ENCODE measurements at places on chromosomes 2 and 18.

DNA sequence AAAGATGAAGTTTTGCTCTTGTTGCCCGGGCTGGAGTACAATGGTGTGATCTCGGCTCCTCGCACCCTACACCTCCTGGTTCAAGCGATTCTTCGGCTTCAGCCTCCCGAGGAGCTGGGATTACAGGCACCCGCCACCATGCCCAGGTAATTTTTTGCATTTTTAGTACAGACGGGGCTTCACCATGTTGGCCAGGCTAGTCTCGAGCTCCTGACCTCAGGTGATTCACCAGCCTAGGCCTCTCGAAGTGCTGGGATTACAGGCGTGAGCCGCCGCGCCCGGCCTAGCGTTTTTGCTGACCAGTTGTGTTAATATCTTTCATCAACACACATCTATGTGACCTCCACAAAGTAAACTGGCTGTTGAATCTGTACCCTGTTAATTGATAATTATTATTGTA lies 49.4 kb upstream of the KLHL14 start:
- DNase-seq = no peak

DNA sequence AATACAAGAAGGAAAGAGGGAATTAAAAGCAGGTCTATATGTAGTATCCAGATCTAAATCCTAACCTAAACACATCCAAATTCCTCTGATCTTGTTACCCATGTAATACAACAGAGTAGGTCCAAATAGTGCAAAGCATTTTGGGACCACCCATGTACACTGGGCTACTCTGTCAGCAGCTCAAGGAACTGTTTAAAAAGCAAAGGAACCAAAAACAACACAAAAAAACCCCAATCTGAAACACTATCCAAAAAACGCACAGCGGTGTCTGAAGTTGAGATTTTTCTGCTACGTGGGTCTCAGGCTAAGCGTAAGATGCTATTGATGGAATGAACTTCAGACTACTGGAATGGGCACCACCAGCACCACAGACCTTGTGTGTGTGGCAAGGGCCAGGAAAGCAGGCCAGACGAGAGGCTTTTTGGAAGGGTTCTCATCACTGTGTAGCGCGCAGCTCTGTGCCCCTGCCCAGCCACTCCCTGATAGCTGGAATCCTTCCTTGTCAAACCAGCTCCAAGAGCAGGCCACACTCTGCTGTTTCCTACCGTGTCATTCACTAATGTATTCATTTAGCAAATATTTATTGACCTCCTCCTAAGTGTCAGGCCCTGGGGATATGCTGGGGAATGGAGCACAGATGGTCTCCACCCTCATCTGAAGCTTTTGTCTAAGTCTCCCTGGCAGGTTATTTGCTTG lies 101.4 kb downstream of the COLEC12 start:
- DNase-seq = no peak

DNA sequence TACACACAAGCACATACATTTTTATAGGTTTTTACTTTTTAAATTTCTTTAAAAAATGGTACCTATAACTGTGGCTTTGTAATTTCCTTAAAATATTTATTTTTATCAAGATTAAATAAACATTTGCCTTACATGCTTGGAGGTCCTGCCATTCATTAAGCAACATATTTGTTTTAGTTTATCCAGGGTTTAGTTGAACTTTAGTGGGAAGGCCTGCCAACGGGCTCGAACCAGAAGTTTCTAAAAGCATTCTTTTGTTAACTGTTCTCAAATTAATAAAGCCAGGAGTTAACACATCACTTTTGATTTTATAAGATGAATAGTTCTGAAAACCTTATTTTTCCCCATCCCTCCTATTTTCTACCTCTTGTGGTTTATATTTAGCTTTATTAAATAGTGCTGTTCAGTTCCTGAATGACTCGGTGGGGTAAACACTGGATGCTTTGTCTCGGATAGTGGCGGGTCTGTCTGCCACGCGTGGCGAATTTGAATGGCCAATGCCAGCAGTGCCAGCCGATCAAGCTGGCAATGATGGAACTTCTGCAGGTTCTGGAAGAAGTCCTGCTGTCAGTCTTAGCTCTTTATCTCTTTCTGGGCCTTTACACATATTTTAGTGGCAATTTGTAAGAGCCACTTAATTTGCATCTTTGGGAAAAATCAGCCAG lies 32.2 kb downstream of the SH3YL1 start:
- no peak for DNase-seq

GRCh38 chr2:240169486-240170353 lies 29.3 kb upstream of the OTOS start:
- no peak for DNase-seq
